ENCODE measurements at places on chromosomes 4 and X. TPM values are rescaled to one million over a fixed set of nuclear protein-coding genes. Genes with fewer than 3 reads are reported as not detected.

The MEPE gene
- not detected for total RNA-seq

The HTR2C gene
- not detected for total RNA-seq

The NUDT10 gene
- total RNA-seq: 1.4 TPM

The SMARCA1 gene
- 57.1 TPM for total RNA-seq

The MTTP gene
- 0.02 TPM for total RNA-seq

The RAI2 gene
- 0.25 TPM for total RNA-seq

The TMSB4X gene
- 4,862 TPM for total RNA-seq

The ART3 gene
- total RNA-seq: not detected

The MAOA gene
- total RNA-seq: 0.80 TPM

The USP11 gene
- total RNA-seq: 60.6 TPM

The NSDHL gene
- 52.6 TPM for total RNA-seq

The PABPC1L2A gene
- not detected for total RNA-seq

The DMP1 gene
- total RNA-seq: not detected

The YIPF7 gene
- total RNA-seq: not detected

The MSANTD1 gene
- 0.05 TPM for total RNA-seq

The PPP1R3F gene
- total RNA-seq: 3.2 TPM

The ACE2 gene
- not detected for total RNA-seq

The SSX2 gene
- not detected for total RNA-seq

The NXF2B gene
- not detected for total RNA-seq

The NIPAL1 gene
- 0.39 TPM for total RNA-seq

The TAF7L gene
- 0.05 TPM for total RNA-seq

The CTAG2 gene
- total RNA-seq: not detected
